ENCODE measurements at places on chromosomes 7 and 10.

- DNase-seq: no peak
Measured at GRCh38 chr10:24292304-24293293, 83.7 kb downstream of the KIAA1217 start.

DNA sequence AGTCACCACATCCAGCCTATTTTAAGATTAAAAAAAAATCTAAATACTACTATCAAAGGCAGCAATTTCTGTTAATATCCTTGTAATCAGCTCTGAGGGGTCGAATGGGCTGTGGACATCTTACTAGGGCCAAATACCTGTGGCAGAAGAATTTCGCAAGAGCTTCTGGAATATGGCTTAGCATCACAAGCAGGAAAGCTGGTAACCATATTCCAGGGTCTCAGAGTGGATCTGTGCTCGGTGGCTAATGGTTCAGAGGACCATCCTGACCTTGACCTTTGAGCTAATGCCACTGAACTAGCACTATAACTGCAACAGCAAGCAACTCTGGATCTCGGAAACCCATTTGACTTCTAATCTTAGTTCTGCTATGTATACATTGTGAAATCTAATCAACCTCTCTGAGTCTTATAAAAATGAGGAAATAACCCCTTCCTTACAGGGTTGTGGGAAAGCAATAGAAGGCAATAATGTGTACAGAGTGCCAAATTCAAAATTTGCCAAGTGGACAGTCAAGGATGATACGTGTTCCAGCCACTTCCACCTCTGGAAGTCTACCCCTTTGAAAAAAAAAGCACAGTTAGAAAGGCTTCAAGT, 65.5 kb downstream of the CYP26A1 start:
- DNase-seq: no peak

DNA sequence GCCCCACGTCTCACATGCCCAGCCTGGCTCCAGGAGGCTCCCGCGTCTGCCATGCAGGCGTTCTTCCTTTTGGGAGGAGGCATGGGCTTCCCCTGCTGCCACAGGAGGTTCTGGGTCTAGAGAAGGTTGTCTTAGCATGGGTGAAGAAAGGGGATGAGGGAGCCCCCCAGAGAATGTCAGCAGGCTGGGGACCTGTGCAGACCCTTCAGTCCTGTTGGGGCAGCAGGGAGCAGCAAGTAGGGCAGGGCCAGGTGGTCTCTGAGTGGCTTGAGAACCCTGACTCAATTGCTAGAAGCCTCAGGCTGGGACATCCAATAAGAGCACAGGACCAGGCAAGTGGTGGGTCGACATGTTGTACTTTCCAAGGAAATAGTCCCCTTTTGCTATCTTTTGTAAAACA, 34.4 kb upstream of the ADCYAP1R1 start:
- DNase-seq: no peak

DNA sequence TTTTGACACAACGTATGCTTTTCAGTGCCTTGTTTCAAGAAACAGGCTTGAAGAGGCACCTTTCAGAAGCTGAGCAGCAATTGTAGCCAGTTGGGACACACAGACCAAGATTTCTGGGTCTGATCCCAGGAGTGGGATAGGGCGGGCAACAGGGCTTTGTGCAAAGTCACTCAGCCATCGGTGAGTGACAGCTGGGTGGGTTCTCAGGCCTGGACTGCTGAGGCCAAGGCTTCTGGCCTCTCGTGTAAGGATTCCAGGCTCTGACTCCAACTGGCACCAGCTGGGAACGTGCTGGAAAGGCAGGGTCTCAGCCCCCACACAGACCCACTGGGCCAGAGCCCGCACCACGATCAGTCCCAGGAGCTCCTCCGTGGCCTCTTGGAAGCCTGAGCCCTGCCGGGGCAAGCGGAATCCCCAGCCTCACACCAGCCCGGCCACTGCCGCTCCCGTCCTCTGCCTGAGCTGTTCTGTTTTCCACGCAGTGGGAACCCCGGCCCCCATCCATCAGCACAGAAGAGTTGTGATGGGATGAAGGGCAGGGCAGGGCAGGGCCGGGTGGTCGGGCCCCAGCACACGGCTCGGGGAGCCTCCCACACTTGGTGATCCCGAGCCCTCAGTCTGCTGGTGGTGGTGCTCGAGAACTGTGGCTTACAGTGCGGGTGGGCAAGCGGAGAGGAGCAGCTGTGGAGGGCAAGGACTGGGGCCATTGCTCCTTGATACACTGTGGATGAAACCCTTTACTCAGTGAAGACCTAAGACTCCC, 46.8 kb downstream of the VIPR2 start:
- DNase-seq: no peak

GRCh38 chr7:12328888-12329770, 74.5 kb downstream of the VWDE start:
- DNase-seq: no peak

- no peak for DNase-seq
Measured at GRCh38 chr7:23380556-23380955, 81.4 kb downstream of the MALSU1 start.

- DNase-seq: no peak
Measured at GRCh38 chr10:77601488-77601887, 36.1 kb downstream of the KCNMA1 start.

Data from activated T-helper 9 cell treated with anti-CD3 and anti-CD28 coated beads, Interleukin-2, amount 50 U/mL, for 16 hours (primary cell).